ENCODE measurements at places on chromosomes 5 and 9. TPM values are rescaled to one million over a fixed set of nuclear protein-coding genes. Genes with fewer than 3 reads are reported as not detected.

Gene LCN12
- total RNA-seq: 17.3 TPM

Gene DND1
- 2.0 TPM for total RNA-seq

Gene RNF183
- total RNA-seq: not detected

Gene SPINK6
- total RNA-seq: not detected

Gene C9orf153
- total RNA-seq: 1.8 TPM

Gene ADRA1B
- total RNA-seq: 10.6 TPM

Gene SCGB3A2
- total RNA-seq: not detected

Gene AMACR
- total RNA-seq: 15.7 TPM

Gene ANKRD34B
- total RNA-seq: 0.48 TPM

Gene ADAMTS6
- total RNA-seq: 6.4 TPM

Gene MRRF
- 27.0 TPM for total RNA-seq

Gene ZBTB26
- total RNA-seq: 9.3 TPM

Gene UQCRQ
- total RNA-seq: 262 TPM

Gene KCTD16
- 63.7 TPM for total RNA-seq

Gene RELL2
- total RNA-seq: 41.4 TPM

Gene KIF4B
- 0.50 TPM for total RNA-seq

Gene SLC27A6
- total RNA-seq: not detected

Gene FCN2
- not detected for total RNA-seq

Gene SHISAL2B
- not detected for total RNA-seq

Gene FST
- total RNA-seq: 0.39 TPM

Gene ALDH1A1
- total RNA-seq: 18.5 TPM

Gene FKBP15
- 35.5 TPM for total RNA-seq

Gene ESM1
- total RNA-seq: not detected

Gene SOX30
- total RNA-seq: not detected

Gene MGAT1
- 66.2 TPM for total RNA-seq

Gene FGD3
- total RNA-seq: 4.3 TPM

Gene CCDC180
- 22.1 TPM for total RNA-seq

Gene CRHBP
- 6.7 TPM for total RNA-seq

All from dorsolateral prefrontal cortex (tissue), 122 donors.